HS-27A (cell line): ENCODE measurements at places on chromosomes 1 and 21.
A peak's percentile ranks its signal among the peaks of the same experiment; 100 is the strongest.

DNA sequence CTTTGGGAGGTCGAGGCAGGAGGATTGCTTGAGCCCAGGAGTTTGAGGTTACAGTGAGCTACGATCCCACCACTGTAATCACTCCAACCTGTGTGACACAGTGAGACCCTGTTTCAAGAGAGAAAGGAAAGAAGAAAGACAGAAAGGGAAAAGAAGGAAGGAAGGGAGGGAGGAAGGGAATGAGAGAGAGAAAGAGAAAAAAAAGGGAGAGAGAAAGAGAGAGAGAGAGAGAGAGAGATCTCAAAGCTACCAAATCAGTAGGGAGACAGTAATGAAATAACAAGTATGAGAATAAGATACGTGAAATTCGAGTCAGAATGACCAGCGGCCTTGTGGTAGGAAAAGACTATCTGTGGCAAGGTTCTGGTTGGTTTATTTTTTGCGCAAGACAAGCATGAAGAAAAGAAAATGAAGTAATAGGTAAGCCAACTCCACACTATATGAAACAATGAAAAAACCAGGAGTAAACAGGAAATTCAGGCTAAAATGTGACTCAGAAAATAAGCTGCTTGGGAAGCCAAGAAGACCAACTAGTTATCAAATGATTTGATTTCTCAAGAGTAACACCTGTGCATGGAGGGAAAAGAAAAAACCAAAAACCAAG is 8.9 kb downstream of the MTF1 start:
- no peak for DNase-seq

DNA sequence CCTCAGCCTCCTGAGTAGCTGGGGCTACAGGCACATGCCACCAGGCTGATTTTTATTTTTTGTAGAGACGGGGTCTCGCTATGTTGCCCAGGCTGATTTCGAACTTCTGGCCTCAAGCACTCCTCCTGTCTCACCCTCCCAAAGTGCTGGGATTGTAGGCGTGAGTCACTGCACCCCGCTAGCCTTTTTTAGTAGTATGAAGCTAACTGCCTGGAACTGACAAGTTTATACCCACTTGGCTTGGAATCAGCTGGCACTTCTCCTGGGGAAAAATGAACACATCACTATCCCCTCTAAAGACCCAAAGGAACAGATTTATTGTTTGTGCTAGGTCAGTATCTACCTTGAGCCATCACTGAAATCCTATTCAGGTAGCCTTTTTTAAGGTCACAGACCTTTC is 19.0 kb downstream of the TMEM63A start:
- DNase-seq = no peak

GRCh38 chr1:54064299-54064698 is 10.9 kb downstream of the TCEANC2 start:
- no peak for DNase-seq

DNA sequence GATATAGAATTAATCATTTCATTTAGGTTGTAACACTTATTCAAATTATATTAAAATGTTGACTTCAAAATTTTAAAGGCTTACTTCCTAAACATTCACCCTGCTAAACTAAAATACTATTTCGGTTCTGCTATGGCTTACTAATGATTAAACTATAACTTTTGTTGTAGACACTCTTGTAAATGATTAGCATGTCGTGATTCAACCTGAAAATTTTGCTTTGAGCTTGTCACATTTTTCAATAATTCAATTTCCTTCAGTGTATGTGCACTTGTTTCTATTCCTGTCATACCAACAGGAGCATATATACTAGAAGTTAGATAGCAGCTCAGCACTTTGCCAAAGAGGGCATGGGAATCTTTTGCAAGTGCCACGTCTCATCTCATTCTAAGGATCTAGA is 1018.8 kb downstream of the AMY1C start:
- DNase-seq = no peak

GRCh38 chr1:168512864-168513595 is 30.8 kb downstream of the XCL2 start:
- no peak for DNase-seq

GRCh38 chr21:44944596-44944995 is 4.8 kb downstream of the SLX9 start:
- no peak for DNase-seq

- DNase-seq = no peak
Measured at GRCh38 chr21:44695641-44696040, 1.3 kb upstream of the KRTAP10-12 start.

DNA sequence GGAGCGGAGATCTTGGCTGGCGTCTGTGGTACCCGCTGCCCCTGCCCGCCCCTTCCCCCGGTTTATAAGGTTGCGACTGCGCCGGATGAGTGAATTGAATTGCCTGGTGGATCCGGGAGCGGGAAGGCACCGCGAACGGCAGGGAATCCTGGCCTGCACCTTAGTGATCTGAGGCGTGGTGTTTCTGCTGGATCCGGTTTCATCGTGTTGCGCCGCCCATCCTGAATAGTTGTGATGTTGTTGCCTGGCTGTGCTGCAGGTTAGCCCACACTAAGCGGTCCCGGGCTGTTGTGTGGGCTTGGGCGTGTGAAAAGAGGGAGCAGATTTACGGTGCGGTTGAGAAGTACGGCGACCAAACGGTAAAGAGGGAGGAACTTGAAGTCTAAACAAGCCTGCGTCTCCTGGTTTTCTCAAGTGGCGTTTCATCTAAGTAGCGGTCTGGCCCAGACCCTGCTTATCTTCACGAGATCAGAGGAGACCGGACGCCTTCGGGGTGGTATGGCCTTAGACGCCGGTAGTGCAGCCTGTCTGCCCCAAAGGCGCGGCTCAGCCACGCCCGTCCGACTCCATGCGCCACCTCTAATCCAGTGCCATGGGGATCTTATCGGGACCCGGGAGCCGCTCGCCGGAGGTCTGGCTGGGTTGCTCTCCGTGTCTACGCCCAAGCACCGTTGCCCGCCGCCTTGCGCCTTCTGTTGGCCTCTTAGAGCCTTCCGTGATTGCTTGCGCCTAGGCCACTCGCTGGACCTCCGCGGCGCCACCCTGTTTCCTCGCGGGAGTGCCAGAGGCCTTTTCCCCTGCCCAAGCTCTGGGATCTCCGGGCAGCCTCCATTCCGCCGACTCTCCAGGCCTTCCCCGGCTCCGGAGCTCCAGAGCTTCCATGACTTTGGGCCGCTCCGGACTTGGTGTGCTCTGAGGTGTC is 87.5 kb upstream of the RHOU start:
- DNase-seq = peak; percentile 40

DNA sequence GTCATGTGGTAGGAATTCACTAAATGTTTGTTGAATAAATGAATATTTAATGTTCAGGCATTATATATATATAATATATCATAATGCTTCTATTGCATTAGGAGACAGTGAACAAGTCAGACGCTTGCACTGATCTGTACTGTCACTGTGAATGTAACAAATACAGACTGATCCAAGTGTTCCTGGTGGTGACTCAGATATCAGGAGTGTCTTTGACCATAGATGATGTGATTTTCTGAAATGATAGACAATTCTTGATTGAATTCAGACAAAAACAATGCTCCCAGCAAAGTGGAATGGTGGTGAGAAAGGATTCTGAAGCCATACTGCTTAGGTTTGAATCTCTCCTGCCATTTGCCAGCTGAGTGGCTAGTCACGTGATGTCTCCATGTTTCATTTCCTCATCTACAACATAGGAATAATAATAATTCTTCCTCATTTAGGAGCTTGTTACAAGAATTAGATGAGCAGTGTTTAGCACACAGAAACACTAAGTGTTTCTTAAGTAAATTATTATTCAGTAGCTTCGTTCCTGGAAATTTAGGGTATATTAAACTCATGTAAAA is 71.0 kb downstream of the OLFML2B start:
- DNase-seq = no peak

DNA sequence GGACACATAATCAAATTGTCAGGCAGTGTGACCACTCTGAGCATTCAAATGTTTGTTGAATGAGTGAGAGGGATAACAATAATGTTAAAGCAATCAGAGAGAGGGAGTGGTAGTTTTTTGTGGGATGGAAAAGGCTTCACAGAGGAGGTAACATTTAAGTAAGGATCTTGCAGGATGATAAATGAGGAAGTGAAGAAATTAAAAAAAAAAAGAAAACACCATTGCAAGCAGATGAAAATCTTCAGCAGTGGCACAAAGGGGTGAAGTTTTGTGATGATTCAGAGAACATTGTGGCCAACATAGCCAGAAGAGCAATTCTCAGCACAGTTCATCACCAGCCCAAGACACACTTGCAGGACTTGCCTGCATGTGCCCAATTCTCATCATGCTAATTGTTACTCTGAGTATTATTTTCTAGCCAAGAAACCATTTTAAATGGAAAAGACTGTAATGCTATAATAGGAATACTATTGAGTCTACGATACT is 35.0 kb downstream of the OVGP1 start:
- DNase-seq = no peak

- DNase-seq = no peak
Measured at GRCh38 chr1:182672487-182672836, 11.9 kb downstream of the RGS8 start.

DNA sequence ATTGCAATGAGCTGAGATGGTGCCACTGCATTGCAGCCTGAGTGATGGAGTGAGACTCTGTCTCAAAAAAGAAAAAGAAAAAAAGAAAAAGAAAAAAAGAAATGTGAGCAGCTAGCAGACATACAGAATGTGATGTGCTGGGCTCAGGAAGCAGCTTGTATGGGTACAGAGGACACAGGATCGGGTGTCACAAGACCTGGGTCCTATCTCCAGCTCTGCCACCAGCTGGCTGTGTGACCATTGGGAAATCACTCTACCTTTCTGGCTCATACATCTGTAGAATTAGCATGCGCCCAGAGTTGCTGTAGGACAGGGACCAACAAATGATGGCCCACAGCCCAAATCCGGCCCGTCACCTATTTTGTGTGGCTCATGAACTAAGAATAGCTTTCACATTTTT is 3.3 kb upstream of the PLA2G2C start:
- no peak for DNase-seq

GRCh38 chr1:160795951-160796383 is at the start of gene LY9:
Gene LY9, plus strand, starts transcription at chr1:160796174. Its CDS starts 14 bp downstream, at chr1:160796188.
- no peak for DNase-seq

DNA sequence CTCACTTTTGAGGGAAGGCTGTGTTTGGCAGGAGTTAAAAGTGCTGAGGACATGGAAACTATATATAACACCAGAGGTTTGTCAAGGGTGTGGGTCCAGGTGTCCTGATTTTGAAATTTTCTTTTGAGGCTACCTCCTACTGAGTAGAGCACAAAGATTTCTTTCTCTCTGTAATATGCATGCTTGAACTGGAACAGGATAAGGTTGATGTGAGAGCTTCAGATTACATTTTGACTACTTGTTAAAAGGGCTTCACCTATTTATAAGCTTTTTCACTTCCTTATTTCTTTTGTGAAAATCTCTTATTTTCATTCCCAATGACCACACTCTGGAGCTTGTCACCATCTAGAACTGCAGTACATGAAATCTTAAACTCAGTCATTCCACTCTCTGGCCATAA is 59.8 kb upstream of the PLA2G4A start:
- no peak for DNase-seq

DNA sequence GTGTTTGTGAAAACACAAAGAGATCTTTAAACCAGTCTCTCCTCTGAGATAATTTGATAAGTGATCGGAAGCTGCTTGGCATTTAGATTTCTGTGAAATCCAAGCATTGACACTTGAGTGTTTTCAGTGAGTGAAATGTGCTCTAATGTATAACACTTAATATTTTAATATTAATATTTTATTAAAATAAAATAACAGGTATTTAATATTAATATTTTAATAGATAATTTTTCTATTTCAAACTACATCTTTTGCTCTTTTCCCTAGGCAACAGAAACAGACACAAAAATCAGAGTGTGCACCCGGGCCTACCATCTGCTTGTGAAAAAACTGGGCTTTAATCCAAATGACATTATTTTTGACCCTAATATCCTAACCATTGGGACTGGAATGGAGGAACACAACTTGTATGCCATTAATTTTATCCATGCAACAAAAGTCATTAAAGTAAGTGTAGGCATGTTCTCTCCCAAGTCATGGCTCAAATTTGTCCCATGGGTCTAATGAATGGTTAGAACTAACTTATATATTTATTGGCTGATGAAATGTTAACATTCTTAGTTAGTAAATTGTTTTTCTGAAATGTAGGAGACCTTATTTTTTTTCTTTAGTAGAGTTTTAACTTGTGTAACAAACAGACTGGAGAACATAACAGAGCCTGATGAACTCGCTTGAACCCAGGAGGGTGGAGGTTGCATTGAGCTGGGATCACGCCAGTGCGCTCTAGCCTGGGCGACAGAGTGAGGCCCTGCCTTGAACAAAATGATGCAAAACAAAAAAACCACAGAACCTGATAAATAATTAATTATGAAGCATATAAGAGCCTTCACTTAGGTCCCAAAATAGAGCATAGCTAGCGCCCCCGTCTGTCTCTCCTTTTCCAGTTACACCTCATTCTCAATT is 55.2 kb downstream of the MTR start:
- DNase-seq = no peak

DNA sequence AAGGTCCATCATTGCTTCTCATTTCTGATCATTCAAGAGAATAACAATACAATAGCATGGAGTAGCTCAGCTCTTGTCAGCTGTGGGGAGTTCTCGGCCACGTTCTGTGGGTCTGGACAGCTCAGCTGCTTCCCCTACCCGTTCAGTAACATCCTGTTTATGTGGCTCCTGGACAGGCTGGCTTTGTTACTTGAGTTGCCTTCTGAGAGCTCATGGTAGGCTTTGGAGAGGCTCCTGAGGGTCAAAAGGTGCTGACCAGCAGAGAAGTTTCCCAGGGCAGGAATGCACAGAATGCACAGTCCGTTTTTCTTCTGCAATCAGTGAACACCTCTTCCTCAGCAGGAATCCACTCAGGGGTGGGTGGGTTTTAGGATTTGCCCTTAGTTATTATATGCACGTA is 36.0 kb downstream of the KAZN start:
- no peak for DNase-seq

- no peak for DNase-seq
Measured at GRCh38 chr1:201359031-201359872, 18.2 kb downstream of the TNNT2 start.
